T-helper 22 cell (primary cell): ENCODE measurements at places on chromosomes 7 and 10.

- DNase-seq, result no peak
These were observed 32.6 kb downstream of the PLAC9 start for GRCh38 chr10:80165173-80165572.

- DNase-seq, result no peak
These were observed 1024.6 kb downstream of the SORCS1 start for GRCh38 chr10:106139915-106140314.

- no peak for DNase-seq
These were observed 443.3 kb downstream of the GFRA1 start for GRCh38 chr10:115829521-115830205.

DNA sequence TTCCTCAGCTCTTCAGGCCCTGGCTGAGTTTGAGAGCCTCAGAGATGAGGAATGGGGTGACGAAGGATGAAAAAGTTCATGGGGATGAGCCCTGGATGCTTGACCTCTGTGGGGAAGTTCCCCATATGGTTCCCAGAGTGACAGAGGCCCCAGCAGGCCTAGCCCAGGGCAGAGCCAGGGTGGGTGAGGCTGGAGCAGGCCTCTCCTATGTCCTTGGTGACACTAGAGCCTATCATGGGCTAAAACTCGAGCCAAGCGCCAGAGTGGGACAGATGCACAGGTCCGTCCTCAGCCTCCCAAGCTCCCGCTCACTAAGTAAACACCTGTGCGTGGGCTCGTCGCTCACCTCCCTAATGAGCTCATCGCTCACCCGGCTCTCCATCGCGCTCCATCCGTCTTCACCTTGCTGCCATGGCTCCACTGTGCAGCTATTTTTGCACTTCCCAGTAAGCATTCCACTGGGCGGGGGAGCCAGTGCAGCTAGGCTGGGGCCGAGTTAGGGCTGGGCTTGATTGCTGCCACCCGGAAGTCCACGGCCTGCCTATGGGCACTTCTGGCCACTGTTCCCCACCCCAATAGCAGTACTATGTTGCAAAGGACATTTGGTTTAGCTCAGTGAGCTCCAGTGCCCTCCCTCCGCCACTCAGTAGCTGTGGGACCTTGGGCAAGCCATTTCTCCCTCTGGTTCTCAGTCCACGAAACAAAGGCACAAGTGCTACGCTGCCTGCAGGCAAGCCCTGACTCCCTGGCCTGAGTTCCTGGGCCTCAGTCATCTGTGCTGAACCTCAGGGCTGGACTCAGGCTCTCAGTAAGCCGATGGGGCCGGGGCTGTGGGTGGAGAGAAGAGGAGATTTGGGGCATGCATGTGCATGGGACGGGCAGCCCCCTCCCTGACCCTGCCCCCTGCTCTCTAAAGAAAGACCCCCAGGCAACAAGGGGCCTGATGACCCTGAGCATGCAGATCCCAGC, 117.3 kb upstream of the PCBD1 start:
- no peak for DNase-seq

- no peak for DNase-seq
These were observed 210.5 kb downstream of the CHCHD3 start for GRCh38 chr7:132871419-132871818.

DNA sequence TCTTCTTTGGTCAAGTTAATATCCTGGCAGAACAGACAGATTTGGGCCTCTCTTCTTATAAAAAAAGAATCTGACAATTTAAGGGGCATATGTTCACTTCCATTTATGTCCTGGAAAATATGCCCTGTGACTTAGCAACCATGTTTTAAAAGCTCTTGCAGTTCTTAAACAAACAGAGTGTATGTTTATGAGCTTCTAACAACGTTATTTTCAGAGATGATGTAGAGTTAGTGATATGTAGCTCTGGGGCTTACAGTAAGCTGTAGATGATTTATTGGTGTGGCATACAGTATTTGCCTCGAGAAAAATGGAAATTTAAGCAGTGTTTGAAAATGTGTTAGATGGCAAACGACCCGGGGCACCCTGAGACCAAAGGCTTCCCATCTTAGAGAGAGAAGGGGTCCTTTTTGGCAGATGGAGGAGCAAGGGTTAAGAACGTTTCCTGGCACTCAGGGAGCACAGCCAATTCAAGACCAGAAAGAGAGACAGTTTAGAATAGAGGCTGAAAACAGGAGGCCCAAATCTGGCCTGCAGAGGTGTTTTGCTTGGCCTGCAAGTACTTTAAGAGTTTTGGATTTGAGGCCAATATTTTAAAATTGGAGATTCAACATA, 397.5 kb downstream of the KCNMA1 start:
- no peak for DNase-seq

DNA sequence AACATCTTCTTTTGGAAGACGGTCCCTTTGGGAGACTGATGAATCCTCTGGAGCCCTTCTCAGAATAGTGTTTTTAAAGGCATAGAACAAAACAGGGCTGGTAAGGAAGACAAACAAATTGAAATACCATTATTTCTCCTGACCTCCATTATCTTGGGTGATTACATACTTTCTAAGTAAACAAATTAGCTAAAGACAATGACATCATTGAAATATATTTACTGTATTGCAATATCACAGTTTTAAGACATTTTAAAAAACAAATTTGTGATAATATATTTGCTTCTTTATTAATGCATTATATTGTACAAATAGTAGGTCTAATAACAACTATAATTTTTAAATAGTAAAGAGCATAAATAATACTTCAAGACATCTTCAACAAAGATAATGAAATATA, 152.2 kb upstream of the CDK1 start:
- DNase-seq, result no peak

- DNase-seq, result no peak
These were observed 20.0 kb upstream of the GPR146 start for GRCh38 chr7:1024331-1024841.

DNA sequence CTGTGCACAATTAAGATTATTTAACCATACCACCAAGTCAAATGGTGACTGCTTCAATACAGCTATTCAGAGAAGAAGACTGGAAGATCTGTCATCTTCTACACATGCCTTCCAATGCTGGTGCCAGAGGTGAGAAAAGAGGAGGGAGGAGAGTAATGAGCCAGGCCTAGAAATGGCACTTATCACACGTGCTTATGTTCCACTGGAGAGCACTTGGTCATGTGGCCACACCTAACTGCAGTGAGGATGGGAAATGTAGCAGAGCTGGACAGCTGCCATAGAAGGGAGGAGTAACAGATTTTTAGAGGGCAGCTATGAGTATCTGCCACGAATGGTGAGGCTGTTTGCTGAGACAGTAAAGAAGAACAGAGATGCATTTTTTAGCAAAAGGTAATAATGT, 77.1 kb downstream of the MPLKIP start:
- DNase-seq, result no peak

GRCh38 chr10:12663863-12664262, 314.5 kb downstream of the CAMK1D start:
- DNase-seq, result no peak

- DNase-seq, result no peak
These were observed 285.7 kb downstream of the CRPPA start for GRCh38 chr7:16135658-16136057.

DNA sequence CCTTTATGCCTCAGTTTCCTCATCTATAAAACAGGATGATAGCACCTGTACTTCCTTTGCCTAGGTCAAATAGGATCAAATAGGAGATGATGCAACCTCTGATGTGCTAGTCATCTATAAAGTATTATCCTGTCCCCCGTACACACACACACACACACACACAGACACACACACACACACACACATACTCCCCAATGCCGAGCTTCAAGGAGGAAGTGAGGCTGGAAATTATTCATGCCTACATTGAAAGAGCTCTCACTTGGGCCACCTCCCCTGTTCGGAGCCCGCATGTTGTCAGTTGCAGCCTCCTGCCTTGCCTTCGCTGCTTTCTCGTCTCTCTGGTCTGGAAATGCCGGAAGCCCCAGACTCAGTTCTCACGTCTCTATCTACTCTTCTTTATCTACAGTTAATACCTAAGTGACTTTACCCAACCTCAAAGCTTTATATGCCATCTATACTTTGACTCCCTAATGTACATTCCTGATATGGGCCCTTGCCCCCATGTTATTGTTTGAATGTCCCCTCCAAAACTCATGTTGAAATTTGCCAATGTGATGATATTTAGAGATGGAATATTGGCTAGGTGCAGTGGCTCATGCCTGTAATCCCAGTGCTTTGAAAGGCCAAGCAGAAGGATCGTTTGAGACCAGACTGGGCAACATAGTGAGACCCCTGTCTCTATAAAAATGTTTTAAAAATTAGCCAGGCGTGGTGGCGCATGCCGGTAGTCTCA, 6.9 kb upstream of the UBE2H start:
- no peak for DNase-seq

GRCh38 chr7:105448181-105448580, 59.5 kb upstream of the SRPK2 start:
- DNase-seq, result no peak

DNA sequence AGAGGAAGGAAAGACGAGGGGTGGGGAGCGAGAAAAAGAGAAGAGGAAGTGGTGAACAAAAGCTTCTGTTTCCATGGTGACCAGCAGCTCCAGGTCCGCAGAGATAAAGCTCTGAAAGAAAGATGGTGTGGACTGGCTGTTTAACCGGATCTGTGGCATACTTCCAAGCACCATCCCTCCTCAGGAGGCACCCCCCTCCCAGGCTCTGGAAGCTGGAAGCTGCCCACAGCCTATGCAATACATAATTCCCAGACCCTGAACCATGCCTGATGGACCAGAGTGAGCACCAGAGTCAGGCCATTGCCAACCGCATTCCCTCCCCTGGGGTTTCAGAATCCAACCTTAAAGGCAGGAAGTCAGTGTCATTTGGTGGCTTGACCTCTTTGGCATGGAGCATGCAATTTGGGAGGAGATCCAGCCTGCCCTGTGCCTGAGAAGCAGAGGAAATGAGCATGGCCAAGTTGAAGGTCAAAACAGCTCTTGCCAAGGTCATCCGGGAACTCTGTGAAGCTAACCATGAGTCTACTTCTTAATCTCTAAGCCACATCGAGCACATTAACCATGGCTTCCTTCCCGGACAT, 22.2 kb upstream of the CPXM2 start:
- no peak for DNase-seq

- no peak for DNase-seq
These were observed 2.9 kb downstream of the LRMDA start for GRCh38 chr10:75434291-75434690.

GRCh38 chr10:119104654-119105015, 722 bp downstream of the DENND10 start:
- DNase-seq, result no peak

- no peak for DNase-seq
These were observed 330.1 kb downstream of the GRID1 start for GRCh38 chr10:86036544-86036831.

GRCh38 chr10:124049484-124049883, 43.9 kb downstream of the CHST15 start:
- no peak for DNase-seq

DNA sequence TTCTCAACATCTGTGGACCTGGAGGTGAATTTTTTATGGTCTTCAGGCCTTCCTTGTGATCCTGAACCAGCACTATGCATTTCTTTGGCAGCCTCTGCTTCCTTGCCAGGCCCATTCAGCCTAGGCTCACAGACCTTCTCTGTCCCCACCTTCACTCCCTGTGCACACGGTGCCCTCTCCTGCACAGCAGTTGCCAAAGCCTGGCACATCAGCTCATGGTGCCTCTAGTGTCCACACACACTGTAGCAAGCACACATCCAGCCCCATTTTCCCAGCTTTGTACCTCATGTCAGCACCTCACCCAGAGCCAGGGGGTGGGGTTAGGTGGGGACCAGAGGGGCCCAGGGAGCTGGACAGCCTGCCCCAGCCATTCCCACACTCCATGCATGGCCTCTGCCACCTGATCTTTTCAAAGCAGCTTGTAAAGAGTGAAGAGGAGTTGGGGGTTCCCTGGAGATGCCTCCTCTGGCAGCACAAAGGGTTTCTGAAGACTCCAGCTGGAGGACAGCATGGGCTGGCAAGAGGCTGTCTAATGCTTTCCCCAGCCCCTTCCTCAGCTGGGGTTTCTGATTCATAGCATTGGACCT, 57.9 kb upstream of the TMEM72 start:
- DNase-seq, result no peak

DNA sequence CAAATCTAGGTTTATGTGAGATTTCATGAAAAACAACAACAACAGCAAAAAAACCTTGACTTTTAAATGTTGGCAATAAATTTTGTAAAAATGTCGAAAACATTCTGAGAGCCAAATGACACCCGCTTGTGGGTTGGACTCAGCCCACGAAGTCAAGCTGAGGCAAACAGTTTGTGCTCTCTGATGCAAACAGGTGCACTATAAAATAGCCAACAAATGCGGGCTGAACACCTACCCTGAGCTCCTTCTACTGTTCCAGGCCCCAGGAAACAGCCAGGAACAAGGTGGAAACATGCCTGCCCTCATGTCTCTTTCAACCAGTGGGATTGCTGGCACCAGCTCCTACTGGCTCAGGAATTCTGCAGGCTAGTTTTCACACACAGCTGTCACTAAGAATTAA, 105.0 kb upstream of the ZNF716 start:
- no peak for DNase-seq

- DNase-seq, result no peak
These were observed 31.6 kb downstream of the USP6NL start for GRCh38 chr10:11579885-11580284.

GRCh38 chr7:3149231-3149995, 105.7 kb upstream of the CARD11 start:
- DNase-seq, result no peak

- DNase-seq, result no peak
These were observed 100.8 kb downstream of the C10orf90 start for GRCh38 chr10:126569513-126570244.

DNA sequence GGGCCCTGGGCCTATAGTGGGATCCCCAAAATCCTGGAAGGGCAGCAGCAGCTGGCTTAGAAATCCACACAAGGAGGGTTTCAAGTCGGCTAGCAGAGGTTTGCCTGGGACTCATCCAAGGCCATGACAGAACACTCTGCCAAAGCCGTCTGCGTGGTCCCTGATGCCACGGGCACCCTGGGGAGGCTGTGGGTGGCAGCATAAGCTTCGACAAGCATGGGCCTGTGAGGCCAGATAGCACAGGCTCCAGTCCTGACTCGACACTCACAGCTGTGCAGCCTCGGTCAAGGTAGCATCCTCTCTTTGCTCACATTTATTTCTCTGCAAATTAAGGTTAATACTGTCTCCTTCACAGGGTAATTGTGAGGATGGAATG, 138.3 kb downstream of the JCAD start:
- DNase-seq, result no peak

DNA sequence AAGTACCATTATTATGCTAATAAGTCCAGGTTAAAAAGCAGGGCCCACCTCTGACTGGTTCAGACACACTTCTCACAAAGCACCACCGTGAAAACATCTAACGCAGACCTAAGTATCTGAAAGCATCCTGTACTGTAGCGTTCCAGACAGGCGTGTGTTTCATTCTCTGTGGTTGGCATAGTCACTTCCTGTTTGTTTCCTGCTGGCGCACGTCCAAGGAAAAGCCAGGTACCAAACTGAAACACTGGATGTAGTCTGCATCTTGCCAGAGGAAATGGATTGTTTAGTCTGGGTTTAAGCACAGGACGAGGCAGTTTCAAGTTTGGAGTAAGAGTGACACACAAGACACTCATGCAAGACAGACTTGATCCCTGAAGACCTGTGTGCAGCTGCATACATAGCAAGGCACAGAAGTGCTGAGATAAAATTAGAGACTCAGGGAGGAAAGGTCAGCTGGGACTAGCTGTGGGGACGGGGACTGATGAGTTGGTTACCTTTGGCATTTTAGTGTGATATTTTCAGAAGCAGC, 23.3 kb downstream of the BPGM start:
- DNase-seq, result peak; percentile 82
